ENCODE measurements at places on chromosomes 1 and 21. TPM values are rescaled to one million over a fixed set of nuclear protein-coding genes. Genes with fewer than 3 reads are reported as not detected.

Gene S100A5
- not detected for total RNA-seq

Gene RSBN1
- total RNA-seq, result 21.2 TPM

DNA sequence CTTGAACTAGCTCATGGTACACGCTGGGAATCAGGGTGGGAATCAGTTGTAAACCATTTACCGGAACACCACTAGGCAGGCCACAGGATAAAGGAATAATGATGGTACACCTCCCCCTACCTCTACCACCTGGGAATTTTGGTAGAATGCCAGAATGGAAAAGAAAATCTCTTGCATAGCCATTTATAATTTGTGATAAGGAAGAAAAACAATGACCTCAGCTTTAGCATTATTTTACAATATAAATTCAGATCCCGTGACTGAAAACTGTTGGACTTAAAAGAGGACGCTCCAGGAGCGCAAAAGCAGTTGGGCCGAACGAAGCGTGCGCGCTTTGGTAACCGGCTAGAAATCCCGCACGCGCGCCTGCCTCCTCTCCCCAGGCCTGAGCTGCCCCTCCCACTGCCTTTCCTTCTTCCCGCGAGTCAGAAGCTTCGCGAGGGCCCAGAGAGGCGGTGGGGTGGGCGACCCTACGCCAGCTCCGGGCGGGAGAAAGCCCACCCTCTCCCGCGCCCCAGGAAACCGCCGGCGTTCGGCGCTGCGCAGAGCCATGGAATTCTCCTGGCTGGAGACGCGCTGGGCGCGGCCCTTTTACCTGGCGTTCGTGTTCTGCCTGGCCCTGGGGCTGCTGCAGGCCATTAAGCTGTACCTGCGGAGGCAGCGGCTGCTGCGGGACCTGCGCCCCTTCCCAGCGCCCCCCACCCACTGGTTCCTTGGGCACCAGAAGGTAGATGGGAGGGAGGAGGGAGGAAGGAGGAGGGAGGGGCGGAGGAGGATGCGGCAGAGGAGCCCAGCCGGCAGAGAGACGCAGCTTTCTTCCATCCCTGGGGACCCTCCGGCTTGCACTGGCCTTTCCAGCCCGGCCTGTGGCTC lies at the start of gene CYP4X1:
Gene CYP4X1, plus strand, starts transcription at position 402 of the 873 bp plus-strand sequence. Its CDS starts 149 bp downstream, at position 551.
- DNase-seq, result peak; percentile 66

Gene CHAF1B
- 17.1 TPM for total RNA-seq

Gene LEFTY2
- not detected for total RNA-seq

GRCh38 chr1:47645151-47645550 lies 207.3 kb downstream of the FOXD2 start:
- DNase-seq, result no peak

DNA sequence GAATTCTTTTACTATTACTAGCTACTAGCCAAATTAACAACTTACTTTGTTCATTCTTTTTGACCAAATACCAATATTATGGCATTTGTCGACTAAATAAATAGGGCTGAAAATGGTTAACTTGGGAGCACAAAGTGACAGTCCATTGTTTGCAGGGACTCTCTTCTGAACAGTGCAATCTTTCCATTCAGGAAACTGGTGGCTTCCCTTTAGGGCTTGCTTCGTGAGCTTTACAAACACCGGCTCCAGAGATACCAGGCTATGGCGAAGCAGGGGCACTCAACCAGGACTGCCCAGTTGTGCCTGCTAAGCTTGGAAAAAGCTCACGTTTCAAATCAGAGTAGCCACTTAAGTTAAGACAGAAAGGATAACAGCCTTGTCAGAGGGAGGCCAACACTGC lies 12.3 kb downstream of the RAB42 start:
- no peak for DNase-seq

Gene CADM3
- total RNA-seq, result 5.8 TPM

Gene F3
- 102 TPM for total RNA-seq

GRCh38 chr21:46555225-46555617 lies 49.7 kb downstream of the S100B start:
- no peak for DNase-seq

Gene MX2
- total RNA-seq, result 2.0 TPM

DNA sequence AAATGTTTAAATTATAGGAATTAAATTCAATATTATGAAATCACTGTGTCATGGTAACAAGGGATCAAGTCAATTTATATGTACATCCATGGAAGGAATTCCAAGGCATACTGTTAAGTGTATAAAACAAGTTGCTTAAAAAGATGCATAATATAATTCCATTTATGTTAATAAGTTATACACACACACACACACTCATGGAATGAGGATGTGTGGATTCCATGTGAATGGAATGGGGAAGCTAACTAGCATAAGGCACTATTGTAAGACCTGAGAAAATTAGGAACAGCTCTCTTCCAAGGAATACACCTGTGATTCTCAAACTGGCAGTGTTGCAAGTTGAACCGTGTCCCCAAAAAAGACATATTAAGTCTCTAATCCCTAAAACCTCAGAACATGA lies 17.6 kb upstream of the TRAF3IP3 start:
- no peak for DNase-seq

GRCh38 chr1:81800695-81801650 lies at the start of gene ADGRL2:
ADGRL2 (plus strand) TSS chr1:81800934; CDS start chr1:81836985, 36,051 bp downstream.
- peak; percentile 82 for DNase-seq

Gene BACE2
- 29.8 TPM for total RNA-seq

Gene PDE9A
- 15.2 TPM for total RNA-seq

- DNase-seq, result no peak
Observed at GRCh38 chr1:76298399-76298798, 223.9 kb downstream of the ST6GALNAC3 start.

DNA sequence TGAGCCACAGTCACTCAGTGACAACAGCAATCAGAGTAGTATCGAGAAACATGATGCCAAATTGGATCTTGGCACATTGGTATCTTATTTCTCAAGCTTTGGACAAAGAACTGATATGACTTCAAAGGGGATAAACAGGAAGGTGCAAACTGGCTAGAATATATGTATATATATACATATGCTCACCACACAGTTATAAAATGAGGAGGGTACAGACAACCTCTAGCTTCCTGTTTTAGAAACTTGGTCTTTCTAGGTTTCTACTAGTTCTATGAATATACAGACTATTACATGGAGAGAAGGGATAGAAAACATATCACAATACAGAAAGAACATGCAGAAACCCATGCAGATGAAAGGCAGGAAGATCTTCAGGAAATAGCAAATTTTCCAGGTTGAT lies 292.1 kb upstream of the SNX7 start:
- no peak for DNase-seq

DNA sequence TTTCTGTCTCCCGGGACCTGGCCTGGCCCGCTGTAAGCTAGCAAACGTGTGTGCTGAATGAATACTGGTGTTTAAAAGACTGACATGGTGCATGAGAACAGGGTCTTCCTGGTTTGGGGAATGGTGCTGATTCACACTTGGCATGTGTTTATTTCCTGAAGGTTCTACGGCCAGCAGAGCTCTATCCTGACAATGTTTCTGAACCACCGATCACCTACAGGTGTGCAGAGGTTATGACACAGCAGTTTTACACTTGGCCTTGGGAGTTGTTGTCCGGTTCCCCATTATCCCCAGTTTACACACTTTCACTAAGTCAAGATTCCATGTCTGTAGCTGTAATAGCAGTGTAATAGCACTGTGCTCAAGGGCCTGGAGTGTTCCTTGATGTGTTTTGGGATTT lies 127.3 kb downstream of the ROR1 start:
- no peak for DNase-seq

- no peak for DNase-seq
Observed at GRCh38 chr1:234538930-234539649, 60.1 kb upstream of the TARBP1 start.

DNA sequence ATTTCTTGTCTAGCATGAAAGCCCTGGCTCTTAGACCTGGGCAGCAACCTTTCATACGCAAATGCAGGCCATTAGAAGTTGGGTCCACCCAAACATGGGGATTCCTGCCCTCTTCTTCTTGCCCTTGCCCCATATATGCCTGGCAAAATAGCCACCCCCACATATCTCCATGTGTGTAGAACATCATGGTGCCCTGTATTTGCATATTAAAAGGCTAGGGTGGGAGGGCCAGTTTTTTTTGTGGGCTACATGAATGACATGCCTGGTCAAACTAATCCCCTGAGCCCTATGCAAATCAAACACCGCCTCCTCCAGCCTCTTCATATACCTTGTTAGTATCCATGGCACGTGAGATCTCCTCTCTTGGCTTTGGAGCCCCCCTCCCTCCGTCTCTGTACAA lies 24.7 kb downstream of the MFSD2A start:
- DNase-seq, result no peak

Gene HSF2BP
- 1.3 TPM for total RNA-seq

- DNase-seq, result no peak
Observed at GRCh38 chr1:226588484-226588883, 39.9 kb downstream of the STUM start.

GRCh38 chr1:8016210-8016894 lies 9.8 kb downstream of the ERRFI1 start:
- no peak for DNase-seq

DNA sequence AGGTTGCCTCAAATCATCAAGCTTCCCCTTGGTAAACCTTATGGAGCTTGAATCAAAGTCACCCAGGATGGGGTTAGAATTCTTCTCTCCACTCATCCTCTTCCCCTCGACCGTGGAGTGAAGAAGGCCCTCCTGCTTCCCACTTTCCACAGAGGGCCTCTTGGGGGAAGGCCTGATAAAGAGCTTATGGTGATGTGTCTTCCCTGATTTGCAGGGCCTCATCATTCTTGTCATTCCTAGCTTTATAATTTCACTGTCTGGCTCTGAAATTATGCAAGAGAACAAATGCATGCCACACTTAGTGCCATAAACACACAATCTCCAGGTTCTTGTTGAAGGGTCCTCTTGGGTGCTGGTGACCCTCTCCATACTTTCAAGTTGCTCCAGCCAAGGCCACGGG lies 101.2 kb downstream of the HMGB4 start:
- no peak for DNase-seq

GRCh38 chr1:116409751-116410191 lies 36.7 kb downstream of the ATP1A1 start:
- no peak for DNase-seq

DNA sequence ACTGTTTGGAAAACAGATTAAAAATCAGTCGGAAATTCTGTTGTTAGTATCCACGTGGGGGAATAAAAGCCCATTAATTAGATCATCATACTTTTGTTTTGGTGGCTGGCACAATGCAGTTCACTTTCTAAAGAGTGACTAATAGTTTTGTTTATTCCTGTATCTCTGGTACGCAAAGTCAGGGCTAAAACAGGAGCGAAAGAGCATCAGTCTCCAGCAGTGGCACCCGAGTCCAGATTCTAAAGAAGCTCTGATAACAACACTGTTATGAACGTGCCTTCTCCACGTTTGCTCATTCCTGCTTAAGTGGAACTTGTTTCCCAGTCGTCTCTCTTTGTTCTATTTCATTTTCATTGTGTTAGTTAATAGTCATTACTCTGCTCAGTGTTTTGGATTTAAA lies 69.6 kb downstream of the HSPA13 start:
- DNase-seq, result no peak

- DNase-seq, result no peak
Observed at GRCh38 chr1:79716447-79716846, 709.9 kb upstream of the ADGRL4 start.

- no peak for DNase-seq
Observed at GRCh38 chr1:67750691-67751054, 65.7 kb downstream of the GADD45A start.

DNA sequence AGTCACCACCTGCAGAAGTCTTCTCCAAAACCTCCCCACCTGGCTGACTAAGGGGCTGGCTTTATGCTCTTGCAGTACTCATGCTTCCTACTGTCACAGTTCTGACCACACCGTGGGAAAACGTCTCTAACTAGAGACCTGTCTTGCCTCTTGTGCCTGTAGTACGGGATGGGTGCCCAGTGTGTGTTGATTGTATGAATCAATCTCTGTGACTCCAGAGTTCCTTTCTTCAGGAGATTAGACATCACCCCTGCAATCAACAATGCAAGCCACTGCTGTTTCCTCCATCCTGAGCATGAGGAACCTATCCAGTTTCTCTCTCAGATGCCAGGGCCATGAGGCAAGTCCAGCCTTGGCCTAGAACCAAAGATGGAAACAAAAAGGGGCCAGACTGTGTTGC lies 64.1 kb downstream of the LRRN2 start:
- DNase-seq, result no peak

- no peak for DNase-seq
Observed at GRCh38 chr1:231738554-231738953, 112.0 kb downstream of the DISC1 start.

DNA sequence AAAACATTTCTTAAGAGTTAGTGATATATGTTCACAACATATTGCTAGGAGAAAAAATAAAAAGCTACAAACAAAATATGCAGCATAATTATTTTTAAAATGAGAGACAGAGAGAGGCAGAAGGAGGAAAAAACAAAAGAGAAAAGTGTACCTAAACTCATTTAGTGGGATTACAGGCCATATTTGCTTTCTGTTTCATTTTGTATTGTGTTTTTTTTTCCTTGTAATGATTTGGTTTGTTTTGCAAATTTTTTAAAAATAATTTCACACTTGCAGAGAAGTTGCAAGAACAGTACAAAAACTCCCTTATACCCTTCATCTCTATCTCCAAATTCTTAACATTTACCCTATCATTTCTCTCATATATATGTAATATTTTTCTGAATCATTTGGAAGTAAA lies 65.0 kb downstream of the LBR start:
- DNase-seq, result no peak

Gene FAM72C
- total RNA-seq, result 0.86 TPM

GRCh38 chr1:46562498-46562897 lies 11.1 kb upstream of the KNCN start:
- no peak for DNase-seq

Gene AMY1C
- not detected for total RNA-seq

Gene KANK4
- 5.9 TPM for total RNA-seq

DNA sequence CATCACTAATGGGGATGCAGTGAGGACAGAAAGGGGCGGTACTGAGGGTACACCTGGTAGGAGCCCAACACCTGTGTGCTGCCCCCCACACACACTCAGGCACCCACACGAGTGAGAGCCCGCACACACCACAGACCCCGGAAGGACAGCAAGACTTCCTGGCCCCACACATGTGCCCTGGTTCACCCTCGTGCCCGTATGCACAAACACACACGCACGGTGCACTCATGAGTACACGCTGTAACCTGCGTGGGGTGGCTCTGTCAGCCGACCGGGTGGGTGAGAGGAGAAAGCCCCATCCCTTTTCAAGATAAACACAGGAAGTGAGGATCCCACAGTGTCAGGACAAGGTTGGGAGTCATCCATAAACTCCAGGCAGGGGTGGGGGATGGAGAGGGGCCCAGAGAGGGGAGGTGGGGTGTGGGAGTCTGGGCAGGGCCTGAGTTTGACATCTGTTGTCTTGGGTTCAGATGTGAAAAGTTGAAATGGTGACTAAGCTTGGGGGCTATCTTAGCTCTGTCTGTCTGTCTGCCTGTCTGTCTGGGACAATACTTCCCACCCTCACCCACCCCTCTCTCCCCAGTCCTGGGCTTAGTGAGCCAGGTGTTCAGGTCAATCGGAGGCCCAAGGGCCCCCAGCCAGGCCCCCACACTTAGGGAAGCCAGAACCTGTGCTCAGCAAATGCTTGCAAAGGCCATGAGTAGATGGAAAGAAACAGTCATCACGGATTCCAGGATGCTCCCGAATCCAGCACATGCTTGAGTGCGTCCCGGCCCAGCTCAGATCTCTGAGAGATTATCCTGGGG lies 119.8 kb upstream of the ZBTB40 start:
- DNase-seq, result no peak

GRCh38 chr1:23217421-23218115 lies at the start of gene HTR1D:
HTR1D (minus strand) TSS chr1:23217502; CDS start chr1:23194219, 23,283 bp downstream.
- no peak for DNase-seq

- peak; percentile 79 for DNase-seq
Observed at GRCh38 chr21:45970674-45971615, 10.6 kb upstream of the COL6A1 start.

Data from type B pancreatic cell (in vitro differentiated cells).